ENCODE measurements at places on chromosomes 7 and 10. TPM values are rescaled to one million over a fixed set of nuclear protein-coding genes. Genes with fewer than 3 reads are reported as not detected.

GRCh38 chr7:9945131-9945530, 1028.5 kb upstream of the PHF14 start:
- no peaks in the 10 kb centered on the region for H3K4me1 ChIP-seq
- H3K27ac ChIP-seq, result no peak overlapping the region
- no peaks in the 10 kb centered on the region for H3K27me3 ChIP-seq

DNA sequence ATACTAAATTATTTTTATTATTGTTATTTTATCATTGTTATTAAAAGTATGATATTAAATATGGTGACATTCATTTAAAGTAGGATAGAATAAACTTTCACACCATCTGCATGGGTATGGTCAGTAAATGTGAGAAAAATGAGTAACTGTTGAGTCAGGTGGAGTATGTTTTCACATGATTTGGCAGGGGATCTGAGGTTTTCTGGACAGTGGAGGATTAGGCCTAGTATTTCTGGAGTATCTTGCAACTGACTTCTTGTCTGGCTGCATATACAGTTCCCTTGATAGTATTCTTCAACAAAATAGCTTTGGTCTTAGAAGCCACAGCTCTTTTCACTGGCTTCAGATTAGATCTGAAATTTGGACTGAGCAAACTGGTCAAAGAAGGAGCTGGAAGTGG, 54.5 kb downstream of the GBF1 start:
- H3K27me3 ChIP-seq, result no peaks in the 10 kb centered on the region
- no peak for DNase-seq
- peaks cover 7% of the 10 kb centered on the region for H3K4me1 ChIP-seq

- H3K4me3 ChIP-seq, result no peak overlapping the region
- H3K36me3 ChIP-seq, result no peaks in the 10 kb centered on the region
- peaks cover 10% of the 10 kb centered on the region for H3K4me1 ChIP-seq
- no peaks in the 10 kb centered on the region for H3K27me3 ChIP-seq
Observed at GRCh38 chr7:102061981-102062390, 224.7 kb upstream of the SH2B2 start.

GRCh38 chr10:57884965-57885617, 382.6 kb downstream of the IPMK start:
- DNase-seq, result no peak
- H3K27ac ChIP-seq, result no peak overlapping the region
- H3K27me3 ChIP-seq, result no peaks in the 10 kb centered on the region
- H3K4me1 ChIP-seq, result no peaks in the 10 kb centered on the region

Gene CYP3A4
- total RNA-seq, result 1.5 TPM

Gene FAM241B
- 7.4 TPM for total RNA-seq

Gene SPDYE2B
- not detected for total RNA-seq
